Kidney epithelial cell (primary cell): ENCODE measurements at places on chromosomes 5 and 9. TPM values are rescaled to one million over a fixed set of nuclear protein-coding genes. Genes with fewer than 3 reads are reported as not detected.

The KIF12 gene
- total RNA-seq: 13.8 and 15.8 TPM in 2 replicates

The ZNF366 gene
- 0.13 TPM in 1 of 2 replicates, not detected in the other for total RNA-seq

The GAPT gene
- not detected in 2 replicates for total RNA-seq

DNA sequence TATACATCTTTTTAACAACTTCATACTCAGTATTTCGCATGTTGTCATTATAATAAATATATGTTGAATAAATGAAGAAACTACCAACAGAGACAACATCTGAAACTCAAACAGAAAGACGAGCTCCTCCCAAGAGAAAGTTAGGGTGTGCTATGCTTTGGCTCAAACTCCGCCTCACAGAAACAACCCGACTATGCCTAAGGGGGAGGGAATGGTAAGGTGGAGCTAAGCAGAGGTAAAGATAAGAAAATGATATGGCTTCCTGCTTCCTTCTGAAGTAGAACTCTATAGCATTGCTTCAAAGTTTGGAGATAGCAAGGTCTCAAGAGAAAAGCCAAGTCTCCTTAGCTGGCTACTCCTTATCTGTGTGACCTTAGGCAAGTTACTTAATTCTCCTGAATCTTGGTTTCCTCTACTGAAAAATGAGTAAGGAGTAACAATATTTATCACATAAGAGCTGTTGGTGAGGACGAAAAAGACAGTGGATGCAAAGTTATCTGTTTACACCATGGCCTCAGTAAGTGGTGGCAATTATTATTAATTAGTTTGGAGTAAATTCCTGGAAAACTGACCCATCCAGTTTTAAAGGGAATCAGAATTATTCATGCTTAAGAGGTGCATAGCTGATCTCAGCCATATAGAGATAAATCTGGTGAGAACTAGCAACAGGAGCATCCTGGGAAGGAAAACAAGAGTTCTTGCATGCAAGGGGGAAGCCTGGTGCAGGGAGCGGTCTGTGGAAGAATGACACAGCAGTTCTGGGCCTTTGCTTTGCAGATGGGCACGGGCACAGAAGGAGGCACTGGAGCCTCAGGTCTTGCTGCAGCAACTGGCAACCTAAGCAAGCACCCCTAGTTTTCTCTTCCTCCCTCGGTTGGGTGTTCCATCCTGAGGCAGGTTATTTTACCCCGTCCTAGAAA is 73.3 kb downstream of the GLIS3 start:
- no peak for DNase-seq

GRCh38 chr5:178360222-178360925 is 127.8 kb upstream of the PHYKPL start:
- no peak for DNase-seq

GRCh38 chr9:94973451-94973941 is 247.0 kb downstream of the AOPEP start:
- no peak for DNase-seq

DNA sequence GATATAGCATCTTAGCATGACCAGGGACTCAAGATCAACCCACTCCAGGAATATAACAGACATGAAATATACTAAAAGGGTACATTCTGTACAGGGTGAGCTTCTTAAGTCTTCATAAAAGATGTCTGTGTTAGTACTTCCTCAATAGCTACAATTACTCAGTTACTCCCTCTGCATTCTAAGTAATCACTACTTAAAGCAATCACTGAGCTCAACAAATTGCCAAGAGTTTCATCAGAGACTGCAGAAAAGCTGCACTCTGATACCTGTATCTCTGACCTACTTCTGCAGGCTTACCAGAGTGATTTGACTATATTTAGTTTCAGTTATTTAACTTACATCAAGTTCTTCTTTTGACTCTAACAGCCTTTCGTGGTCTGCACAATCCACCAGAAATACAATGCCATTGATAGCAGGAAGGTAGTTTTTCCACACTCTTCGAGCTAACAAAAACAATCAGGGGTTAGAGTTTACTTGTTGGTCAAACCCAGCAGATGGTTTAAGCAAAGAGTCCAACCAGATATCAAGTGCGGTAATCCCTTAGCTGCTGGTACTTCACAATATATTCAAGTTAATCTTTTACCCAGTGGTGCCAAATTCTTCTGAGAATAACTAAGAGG is 23.3 kb downstream of the SAR1B start:
- DNase-seq: no peak

DNA sequence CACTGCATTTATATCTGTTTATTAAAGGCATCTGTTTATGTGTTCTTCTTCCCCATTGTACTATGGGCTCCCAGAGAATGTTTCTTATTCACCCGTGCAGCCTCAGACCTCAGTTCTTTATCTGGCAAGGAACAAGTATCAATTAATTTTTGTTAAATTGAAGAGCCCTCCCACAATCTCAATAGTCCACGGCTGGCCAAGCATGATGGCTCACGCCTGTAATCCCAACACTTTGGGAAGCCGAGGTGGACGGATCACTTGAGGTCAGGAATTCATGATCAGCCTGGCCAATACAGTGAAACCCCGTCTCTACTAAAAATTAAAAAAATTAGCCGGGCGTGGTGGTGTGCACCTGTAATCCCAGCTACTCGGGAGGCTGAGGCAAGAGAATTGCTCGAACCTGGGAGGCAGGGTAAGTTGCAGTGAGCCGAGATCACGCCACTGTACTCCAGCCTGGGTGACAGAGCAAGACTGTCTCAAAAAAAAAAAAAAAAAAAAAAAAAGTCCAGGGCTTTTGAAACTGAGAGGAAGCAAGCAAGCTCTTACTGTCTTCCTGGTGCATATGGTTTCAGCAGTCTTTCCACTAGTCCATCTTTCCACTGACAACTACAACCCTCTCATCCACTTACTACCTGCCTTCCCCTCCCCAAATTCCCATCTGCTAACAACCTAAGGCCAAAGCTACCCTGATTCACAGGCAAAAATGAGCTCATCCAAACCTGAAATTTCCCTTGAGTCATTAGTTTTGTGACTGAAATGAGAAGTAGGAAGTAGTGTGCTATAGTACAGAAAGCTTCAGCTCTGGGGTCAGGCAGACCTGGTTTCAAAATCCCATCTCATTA is 2.3 kb upstream of the HK3 start:
- DNase-seq: peak; percentile 52

DNA sequence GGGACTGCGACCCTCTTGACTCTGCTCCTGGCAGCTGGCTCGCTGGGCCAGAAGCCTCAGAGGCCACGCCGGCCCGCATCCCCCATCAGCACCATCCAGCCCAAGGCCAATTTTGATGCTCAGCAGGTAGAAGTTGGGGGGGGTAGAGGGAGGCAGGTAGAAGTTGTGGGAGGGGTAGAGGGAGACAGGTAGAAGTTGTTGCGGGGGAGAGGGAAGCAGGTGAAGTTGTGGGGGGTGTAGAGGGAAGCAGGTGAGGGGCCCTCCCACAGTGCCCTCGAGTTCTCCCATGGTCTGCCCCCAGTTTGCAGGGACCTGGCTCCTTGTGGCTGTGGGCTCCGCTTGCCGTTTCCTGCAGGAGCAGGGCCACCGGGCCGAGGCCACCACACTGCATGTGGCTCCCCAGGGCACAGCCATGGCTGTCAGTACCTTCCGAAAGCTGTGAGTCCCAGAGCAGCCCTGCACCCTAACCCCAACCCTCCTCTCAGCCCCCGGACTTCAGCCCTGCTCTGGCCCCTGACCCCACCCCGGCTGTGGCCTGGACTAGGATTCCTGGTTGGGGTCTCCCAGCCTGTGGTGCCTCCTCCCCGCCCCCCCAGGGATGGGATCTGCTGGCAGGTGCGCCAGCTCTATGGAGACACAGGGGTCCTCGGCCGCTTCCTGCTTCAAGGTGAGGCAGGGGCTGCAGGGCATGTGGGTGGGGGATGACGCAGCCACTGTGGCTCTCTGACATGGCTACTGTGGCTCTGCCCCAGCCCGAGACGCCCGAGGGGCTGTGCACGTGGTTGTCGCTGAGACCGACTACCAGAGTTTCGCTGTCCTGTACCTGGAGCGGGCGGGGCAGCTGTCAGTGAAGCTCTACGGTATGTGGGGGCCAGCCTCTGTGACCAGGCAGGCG is 537 bp downstream of the C8G start:
- DNase-seq: no peak

GRCh38 chr9:107363516-107364152 is 80.6 kb downstream of the RAD23B start:
- no peak for DNase-seq

GRCh38 chr9:125561509-125562148 is 145.4 kb downstream of the MAPKAP1 start:
- DNase-seq: no peak

DNA sequence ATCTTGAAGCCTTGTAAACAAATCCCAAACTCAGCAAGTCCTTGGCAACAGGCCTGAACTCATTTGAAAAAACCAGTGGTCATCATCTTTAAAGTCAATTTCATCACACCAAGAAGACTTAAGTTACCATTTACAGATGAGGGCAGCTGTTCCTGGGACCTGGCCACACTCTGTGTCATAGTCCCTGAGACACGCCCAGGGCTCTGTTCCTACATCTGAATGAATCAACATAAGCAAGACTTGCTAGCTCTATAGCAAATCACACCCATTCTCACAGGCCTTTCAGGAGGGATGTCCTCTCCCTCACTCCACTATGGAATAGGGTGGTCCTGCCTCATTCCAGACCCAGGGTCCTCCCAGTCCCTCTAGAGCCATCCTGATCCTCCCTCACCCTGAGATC is 142.8 kb downstream of the NSG2 start:
- no peak for DNase-seq

GRCh38 chr9:92289708-92290390 is 3.6 kb downstream of the IARS1 start:
- DNase-seq: no peak

- DNase-seq: no peak
Observed at GRCh38 chr9:19420877-19421276, 12.1 kb downstream of the ACER2 start.

- no peak for DNase-seq
Observed at GRCh38 chr5:178532666-178533065, 57.5 kb downstream of the COL23A1 start.

GRCh38 chr5:178531786-178532185 is 58.4 kb downstream of the COL23A1 start:
- no peak for DNase-seq

GRCh38 chr5:53934151-53934820 is 373.8 kb downstream of the NDUFS4 start:
- no peak for DNase-seq

DNA sequence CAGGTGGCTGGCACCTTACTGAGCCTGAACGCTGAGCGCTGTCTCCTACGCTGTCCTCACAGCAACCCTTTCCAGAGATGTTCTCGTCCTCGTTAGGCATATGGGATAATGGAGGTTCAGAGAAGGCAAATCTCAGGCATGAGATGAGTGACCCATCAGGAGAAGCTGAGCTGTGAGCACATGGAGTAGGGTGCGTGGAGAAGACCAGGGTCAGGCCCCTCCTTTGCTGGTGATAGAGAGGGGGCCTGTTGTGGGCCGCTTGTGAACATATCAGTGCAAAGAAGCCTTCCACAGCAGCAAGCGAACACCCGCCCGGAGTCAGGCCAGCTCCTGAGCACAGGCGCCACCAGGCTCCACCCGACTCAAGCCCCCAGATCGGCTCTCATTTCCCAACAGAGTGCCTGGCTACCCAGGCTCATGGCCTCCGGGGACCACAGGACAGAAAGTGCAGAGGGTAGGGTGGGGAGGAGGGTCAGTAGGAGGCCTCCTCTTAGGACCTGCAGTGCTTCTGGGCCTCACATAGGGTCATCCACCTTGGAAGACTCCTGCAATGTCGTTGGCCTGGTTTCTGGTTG is 15.0 kb upstream of the TIFAB start:
- DNase-seq: no peak
